ENCODE measurements at places on chromosomes 6 and 20.

DNA sequence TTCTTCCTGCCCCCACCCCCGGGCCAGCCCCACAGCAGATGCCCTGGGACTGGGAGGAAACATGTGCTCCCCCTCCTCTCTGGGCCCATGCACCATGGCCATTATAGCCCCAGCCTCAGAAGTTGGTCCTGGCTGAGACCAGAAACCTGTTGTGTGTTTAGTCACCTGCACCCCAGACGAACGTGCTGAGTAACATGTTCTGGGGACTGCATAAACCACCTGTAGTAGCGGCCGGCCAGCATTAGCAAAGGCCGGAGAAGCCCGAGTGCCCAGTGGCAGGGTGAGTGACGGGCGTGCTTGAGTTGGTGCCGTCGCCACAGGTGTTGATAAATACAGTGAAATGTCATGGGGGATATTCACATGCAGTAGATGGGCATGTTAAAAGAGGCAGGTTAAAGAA lies 73.9 kb downstream of the TCP11 start:
- DNase-seq, result no peak

GRCh38 chr6:115898246-115898645 lies 162.4 kb downstream of the FRK start:
- no peak for DNase-seq

- no peak for DNase-seq
Observed at GRCh38 chr6:145112711-145113148, 622.6 kb downstream of the EPM2A start.

- peak; percentile 91 for DNase-seq
Observed at GRCh38 chr6:14876778-14877613, 368.9 kb upstream of the JARID2 start.

GRCh38 chr20:59010995-59011873 lies 4.2 kb upstream of the CTSZ start:
- DNase-seq, result peak; percentile 85

DNA sequence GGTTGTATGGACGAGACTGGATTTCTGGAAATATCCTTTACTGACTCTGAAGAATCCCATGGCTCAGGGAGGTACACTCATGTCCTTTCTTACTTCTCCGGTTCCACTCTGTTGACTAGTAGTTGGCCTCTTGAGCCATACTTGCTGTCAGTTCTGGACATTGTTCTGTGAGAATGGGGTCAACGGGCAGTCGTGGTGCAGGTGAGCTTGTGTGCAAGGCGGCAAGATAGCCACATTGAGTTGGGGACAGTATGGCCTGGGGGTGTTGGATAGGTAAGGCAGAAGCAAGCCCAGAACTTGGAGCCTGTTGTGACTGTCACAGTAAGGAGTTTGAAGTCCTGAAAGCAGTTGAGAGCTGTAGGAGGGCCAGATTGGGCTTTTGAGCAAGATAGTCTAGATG lies 13.5 kb upstream of the SLC22A1 start:
- DNase-seq, result no peak

GRCh38 chr6:89434954-89435353 lies 2.0 kb downstream of the ANKRD6 start:
- no peak for DNase-seq

DNA sequence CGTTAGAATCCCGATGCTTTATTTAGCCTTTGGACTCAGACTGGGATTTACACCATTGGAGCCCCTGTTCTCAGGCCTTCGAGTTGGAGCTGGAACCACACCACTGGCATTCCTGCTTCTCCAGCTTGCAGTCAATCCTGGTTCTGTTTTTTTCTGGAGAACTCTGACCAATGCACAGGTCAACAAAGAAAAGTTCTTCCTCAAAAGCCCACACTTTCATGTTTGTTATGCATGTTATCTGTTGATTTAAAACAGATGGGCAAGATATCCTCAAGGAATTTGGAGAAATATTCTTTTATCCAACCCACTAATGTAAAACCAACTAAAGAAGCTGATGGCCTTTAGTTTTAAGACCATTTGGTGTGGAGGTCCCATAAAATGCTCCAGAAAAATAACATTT lies 205.7 kb downstream of the ANKRD60 start:
- DNase-seq, result no peak

DNA sequence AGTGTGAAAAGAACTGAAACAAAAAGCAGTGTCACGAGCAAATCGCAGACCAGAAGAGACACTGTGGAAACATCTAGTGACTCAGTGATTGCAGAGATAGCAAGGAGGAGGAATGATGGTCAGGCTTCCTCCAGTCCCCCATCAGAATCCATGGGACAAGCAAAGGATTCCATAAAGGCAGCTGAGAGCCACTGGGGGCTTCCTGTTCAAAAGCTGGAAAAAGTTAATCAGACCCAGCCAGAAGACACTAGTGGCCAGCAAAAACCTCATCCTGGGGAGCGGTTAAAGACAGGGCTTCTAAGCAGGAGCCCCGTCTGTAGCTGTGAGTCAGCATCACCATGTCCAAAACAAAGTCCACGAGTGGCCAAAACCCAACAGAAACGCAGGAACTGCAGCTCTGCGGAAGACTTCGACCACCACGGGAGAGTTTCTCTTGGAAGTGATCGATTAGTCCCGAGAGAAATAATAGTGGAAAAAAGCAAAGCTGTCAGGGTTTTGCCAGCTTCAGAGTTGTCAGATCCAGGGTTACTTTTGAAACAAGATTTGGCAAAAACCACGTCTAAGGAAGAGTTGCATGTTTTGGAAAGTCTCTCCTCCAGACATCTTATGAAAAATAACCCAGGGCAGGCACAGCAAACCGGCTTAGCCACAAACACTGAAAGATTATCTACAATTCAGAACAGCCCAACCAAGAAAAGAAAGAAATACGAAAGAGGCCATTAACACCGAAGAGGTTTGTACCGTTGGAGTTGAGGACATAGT lies 51.0 kb downstream of the JAG1 start:
- no peak for DNase-seq

GRCh38 chr6:56850626-56851025 lies 104.3 kb upstream of the BEND6 start:
- no peak for DNase-seq

DNA sequence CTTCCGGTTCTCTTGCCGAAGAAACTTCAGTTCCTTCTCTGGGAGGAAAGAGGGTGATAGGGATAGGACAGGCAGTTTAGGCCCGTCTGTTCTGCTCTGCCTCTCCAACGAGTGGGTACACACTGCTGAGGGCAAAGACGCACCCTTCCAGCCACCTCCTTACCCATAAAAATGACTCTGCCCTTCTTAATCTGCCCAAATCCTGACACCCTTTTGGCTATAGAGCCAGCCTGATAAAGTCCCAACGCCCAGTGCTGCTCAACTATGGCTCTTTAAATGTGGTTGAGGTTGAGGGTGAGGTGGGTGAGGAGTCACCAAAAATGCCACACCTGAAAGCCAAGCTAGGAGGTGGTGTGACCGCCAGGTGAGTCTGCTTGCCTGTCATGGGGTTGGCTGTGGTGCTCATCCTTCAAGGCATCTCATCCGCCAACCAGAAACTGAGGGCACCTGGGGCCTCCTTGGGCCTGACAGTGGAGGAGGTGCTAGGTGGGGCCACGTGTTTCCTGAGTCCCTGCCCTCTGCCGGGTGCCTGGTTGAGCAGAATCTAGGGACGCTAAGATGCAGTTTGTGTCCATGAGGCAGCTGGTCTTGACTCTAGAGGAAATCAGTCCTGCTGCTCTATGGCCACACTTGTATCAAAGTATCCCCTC lies 16.3 kb downstream of the CCDC167 start:
- no peak for DNase-seq

DNA sequence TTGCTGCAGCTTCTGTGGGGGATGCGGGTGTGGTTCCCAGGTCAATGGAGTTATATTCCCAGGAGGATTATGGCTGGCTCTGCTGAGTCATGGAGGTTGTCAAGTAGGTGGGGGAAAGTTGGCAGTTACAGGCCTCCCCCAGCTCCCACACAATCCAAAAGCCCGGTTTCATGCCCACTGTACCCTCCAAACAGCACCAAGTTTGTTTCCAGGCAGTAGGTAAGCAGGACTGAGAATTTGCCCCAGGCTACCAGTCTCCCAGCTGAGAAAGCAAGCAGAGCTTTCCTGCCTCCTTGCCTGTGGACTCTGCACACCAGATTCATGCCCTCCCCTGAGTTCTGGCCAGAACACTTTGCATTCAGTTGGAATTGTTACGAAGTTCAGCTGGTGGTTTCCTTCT lies 578.2 kb downstream of the MEI4 start:
- DNase-seq, result no peak

GRCh38 chr6:100479179-100480035 lies 14.7 kb upstream of the SIM1 start:
- no peak for DNase-seq

Measured in MV-4-11 (cell line).